ENCODE measurements at places on chromosomes 7 and 10. TPM values are rescaled to one million over a fixed set of nuclear protein-coding genes. Genes with fewer than 3 reads are reported as not detected.

GRCh38 chr10:73964743-73965142 lies 33.2 kb upstream of the VCL start:
- DNase-seq, result no peak
- no peak overlapping the region for H3K4me3 ChIP-seq
- peaks cover 33% of the 10 kb centered on the region for H3K4me1 ChIP-seq
- no peak overlapping the region for H3K27ac ChIP-seq
- no peaks in the 10 kb centered on the region for H3K36me3 ChIP-seq

DNA sequence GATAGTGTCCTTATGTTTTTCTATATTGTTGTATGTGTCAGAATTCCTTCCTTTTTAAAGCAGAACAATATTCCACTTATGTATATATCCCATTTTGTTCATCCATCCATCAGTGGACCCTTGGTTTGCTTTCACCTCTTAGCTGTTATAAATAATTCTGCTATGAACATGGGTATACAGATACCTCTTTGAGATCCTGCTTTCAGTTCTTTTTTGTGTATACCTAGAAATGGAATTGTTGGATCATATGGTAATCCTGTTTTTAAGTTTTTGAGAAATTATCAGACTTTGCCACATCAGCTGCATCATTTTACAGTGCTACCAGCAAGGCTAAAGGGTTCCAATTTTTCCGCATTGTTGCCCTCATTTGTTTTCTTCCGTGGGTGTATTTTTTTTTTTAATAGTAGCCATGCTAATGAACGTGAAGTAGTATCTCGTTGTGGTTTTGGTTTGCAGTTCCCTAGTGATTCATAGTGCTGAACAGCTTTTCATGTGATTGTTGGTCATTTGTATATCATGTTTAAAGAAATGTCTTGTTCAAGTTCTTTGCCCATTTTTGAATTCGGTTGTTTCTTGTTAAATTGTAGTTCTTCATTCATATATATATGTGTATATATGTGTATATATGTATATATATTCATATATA lies 87.8 kb downstream of the LCOR start:
- no peaks in the 10 kb centered on the region for H3K27me3 ChIP-seq
- peaks cover 9% of the 10 kb centered on the region for H3K36me3 ChIP-seq
- DNase-seq, result no peak
- no peak overlapping the region for H3K4me3 ChIP-seq
- H3K4me1 ChIP-seq, result no peaks in the 10 kb centered on the region

GRCh38 chr10:126012485-126012884 lies 116.1 kb downstream of the FANK1 start:
- no peak overlapping the region for H3K27ac ChIP-seq
- no peaks in the 10 kb centered on the region for H3K36me3 ChIP-seq
- no peak overlapping the region for H3K4me3 ChIP-seq
- DNase-seq, result no peak
- no peaks in the 10 kb centered on the region for H3K4me1 ChIP-seq

DNA sequence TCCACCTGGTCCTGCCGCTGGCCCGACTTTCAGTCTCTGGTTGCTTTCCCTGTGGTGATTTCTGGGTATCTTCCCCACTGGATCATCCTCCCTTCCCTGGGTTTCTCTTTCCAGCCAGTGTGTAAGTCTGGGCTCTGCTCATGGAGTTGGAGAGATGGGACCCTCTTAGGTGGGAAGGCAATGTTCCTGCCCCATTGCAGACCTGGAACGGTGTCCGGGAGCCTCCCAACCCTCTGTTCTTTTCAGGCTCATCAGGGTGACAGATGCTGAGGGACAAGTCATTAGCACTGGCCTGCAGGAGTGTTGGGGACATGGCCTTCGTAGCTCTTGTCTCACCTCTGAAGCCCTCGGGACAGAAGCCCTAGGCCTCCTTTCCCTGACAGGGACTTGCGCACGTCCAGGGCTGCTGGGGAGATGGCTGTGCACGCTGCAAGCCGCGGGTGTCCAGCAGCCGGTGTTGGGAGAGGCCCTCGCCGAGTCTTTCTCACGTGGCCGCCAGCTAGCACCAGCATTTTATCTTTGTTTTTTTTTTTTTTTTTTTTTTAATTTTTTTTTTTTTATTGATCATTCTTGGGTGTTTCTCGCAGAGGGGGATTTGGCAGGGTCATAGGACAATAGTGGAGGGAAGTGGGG lies 17.2 kb downstream of the ZNF783 start:
- no peak for DNase-seq
- H3K36me3 ChIP-seq, result peaks cover 58% of the 10 kb centered on the region
- H3K27ac ChIP-seq, result no peak overlapping the region
- no peak overlapping the region for H3K4me3 ChIP-seq
- H3K27me3 ChIP-seq, result no peaks in the 10 kb centered on the region

UCN3 gene
- total RNA-seq, result 1.2 TPM

PPP3CB gene
- 38.0 TPM for total RNA-seq

AUTS2 gene
- total RNA-seq, result 56.0 TPM

MALRD1 gene
- 7.0 TPM for total RNA-seq

All from upper lobe of right lung (tissue), 1 donor.